Stimulated activated CD8-positive, alpha-beta memory T cell treated with anti-CD3 and anti-CD28 coated beads, Interleukin-7, amount 100 ng/mL, for 48 hours (primary cell): ENCODE measurements at places on chromosomes 5 and 9.

- DNase-seq: no peak
Observed at GRCh38 chr9:82488313-82489200, 500.0 kb downstream of the SPATA31D1 start.

DNA sequence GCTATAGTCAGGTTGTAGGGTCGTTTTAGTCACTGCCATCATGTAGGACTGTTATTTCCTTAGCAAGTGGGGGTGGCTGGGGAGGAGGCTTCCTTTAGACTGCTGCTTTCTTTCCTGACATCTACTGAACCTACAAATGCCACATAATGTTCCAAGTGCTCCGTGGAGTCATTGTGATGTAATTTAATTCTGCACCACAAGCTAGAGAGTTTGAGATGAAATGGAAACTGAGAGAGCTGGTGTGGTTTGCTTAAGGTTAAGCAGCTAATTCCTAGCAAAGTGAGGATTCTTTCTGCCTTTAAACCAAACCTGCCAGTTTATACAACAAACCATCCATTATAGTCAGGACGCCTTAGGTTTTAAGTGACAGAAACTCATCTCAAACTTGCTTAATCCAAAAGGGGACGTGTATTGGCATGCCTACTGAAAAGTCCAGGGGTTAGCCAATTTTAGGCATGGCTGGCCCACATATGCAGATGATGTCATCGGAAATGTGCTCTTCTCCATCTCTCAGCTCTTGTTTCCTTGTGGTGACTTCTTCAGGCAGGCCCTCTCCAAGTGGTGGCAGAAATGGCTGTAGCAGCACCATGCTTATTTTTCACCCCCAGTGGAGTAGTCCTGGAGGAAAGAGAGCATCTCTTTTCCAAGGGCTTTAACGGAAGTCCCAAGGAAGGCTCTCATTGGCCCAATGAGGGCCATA is 30.5 kb downstream of the ZNF618 start:
- DNase-seq: no peak

GRCh38 chr5:111548992-111549649 is 36.8 kb upstream of the STARD4 start:
- DNase-seq: no peak

GRCh38 chr5:127446626-127447025 is 70.8 kb upstream of the PRRC1 start:
- no peak for DNase-seq

GRCh38 chr5:178313316-178313715 is 80.7 kb upstream of the PHYKPL start:
- DNase-seq: no peak

- no peak for DNase-seq
Observed at GRCh38 chr9:6564868-6565267, 80.7 kb downstream of the GLDC start.

DNA sequence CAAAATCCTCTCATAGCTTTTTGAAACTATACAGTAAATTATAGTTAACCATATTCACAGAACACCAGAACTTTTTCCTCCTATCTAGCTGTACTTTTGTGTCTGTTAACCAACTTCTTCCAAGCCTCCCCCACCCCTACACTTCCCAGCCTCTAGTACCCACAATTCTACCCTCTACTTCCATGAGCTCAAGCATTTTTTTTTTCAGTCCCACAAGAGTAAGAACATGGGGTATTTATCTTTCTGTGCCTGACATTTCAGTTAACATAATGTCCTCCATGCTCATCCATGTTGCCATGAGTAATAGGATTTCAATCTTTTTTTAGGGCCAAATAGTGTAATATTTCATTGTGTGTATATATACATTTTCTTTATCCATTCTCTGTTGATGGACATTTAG is 128.3 kb upstream of the MAN2A1 start:
- no peak for DNase-seq

GRCh38 chr9:83024506-83025125 is 38.3 kb downstream of the RASEF start:
- no peak for DNase-seq

- no peak for DNase-seq
Observed at GRCh38 chr5:87829217-87829551, 416.5 kb upstream of the CCNH start.

DNA sequence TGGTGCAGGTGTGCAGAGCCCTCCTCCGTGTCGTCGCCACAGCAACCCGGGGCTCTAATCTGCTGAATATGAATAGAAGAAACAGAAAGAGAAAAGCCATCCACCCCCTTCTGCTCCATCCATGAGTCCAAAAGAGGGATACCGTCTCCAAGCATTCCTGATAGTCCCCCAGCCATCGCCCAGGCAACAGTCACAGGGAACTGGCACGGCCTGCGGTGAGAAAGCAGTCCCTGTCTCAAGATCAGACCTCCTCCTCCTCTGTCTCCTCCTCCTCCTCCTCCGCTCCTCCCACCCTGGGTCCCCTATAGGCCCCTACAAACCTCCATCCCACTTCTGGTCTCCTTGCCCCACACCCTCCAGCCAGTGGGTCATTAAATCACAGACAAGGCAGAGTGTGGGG is 308.1 kb upstream of the MPDZ start:
- DNase-seq: no peak

DNA sequence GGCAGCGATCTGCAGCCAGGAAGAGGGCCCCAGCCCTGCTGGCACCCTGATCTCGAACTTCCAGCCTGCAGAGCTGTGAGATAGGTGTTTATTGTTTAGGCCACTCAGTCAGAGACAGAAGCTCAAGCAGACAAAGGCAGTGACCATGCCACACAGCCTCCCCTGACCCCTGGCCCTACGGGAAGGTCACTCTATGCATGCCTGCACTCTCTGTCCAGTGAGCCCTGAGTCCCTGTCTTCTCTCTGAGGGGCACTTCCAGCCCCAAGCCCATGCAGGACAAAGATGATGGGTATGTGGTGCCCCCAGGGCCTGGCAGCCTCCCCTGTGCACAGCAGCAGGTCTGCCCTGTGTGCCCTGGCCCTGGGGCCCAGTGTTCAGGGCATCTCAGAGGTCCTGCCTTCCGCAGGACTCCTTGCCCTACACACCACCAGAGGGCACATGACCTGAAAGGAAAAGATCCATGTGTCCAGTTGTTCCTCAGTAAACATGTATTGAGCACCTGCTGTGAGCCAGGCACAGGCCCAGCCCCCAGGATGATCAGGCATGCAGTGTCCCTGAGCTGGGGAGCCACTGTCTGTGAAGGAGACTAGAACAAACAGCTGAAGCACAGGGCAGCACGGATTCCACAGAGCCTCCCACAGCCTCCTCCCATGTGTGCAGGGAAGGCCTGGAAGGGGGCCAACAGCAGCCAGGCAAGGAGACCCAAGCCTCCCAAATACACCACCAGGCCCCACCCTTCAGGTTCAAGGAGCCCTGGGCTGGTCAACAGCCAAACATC is 109.3 kb downstream of the ATPSCKMT start:
- no peak for DNase-seq

DNA sequence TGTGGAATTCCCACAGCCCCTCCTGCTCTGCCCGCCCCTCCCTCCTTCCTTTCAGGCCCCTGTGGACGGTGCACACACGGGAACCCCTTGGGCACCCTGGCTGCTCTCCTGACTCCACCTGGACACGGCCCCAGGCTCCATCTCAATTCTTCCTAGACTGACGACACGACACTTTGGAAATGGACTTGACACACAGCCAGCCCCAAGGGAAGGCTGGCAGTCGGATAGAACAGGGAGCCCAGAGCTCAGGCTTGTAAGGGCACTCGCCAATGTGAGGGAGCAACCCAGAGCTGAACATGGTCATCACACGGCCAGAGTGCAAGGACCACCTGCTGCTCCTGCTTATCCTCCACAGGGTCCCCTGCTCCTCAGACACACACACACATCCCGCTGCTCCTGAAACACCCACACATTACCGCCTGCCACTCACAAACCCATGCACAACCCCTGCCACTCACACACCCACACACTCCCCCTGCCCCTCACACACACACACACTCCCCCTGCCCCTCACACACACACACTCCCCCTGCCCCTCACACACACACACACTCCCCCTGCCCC is 8.9 kb downstream of the SLC9A3 start:
- no peak for DNase-seq

DNA sequence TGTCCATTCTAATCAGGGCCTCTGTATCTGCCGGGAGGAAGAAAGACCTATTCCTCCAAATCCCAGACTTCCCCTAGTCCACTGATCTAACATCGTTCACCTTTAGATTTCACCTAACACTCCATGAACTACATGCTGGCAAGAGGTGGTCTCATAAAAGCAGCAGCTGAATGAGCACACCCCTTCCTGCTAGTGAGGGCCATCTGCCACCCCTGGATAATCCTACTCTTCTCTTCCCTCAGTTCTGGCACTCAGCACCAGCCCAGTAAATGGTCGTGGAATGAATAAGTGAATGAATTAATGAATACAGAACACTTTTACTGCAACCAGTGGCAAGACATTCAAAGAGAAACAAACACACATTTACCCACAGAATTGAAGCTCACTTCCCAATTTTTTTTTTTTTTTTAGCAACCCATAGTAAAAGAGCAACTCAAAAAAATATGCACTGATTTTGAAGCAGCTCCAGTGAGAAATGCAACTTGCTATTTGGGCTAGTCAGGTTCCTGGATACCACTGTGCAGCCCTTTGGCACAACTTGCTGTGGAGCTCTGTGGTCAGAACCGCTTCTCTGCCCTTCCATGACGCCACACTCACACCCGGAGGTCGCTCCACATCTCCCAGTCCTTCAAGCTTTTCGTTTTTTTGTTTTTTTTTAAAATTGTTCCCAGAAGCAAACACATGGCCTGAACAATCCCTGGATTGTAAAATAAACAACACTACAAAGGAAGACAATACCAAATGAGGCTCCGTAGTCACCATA is 6.2 kb downstream of the RNF183 start:
- DNase-seq: no peak

GRCh38 chr9:7094576-7094975 is 336.8 kb downstream of the KDM4C start:
- no peak for DNase-seq

- DNase-seq: no peak
Observed at GRCh38 chr5:159937580-159937979, 21.3 kb downstream of the ADRA1B start.

DNA sequence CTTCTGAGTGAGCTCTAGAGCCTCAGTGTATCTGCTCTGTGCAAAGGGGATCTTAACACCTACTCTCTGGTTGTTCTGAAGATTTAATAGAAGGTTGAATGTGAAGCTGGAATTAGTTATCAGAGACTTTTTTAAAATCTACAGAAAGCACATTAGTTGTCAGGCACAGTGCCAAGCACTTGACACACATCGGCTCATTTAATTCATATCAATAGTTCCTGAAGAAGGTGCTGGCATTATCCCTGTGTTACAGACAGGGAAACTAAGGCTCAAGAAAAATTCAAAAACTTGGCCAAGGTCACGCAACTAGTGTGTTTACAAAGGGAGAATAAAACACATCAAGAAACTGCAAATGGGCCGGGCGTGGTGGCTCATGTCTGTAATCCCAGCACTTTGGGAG is 80.2 kb downstream of the FGF18 start:
- no peak for DNase-seq

DNA sequence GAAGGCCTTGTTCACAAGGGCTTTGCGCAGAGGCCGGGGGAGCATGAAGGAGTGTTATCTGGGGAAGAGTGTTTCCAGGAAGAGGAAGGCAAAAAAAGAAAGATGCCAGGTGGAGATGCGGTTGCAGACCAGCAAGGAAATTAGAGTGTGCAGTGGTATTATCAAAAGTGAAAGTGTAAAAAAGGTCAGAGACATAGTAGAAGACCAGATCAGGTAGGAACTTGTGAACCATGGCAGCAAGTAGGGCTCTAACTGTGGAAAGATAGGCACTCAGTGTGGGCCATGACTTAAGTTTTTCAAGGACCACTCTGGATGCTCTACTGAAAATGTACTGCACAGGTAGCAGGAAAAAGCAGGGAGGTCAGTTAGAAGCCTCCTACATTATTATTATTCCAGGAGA is 90.1 kb upstream of the SPOCK1 start:
- no peak for DNase-seq

DNA sequence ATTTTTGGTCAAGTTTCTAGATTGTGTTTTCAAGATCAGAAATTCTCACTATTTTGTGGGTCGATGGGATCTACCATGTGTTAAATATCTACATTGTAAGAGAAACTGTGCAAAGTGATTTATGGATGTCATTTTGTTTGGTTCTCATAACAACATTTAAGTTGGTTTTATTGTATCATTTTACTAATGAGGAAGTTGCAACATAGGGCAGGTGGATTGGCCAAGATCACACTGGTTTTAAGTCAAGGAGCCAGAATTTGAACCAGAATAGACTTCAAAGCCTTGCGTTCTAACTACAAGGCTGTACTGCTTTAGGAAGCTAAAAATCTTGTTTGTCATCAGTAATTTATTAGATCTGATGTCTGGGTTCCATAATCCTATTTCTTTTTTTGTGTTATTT is 23.4 kb downstream of the SH3TC2 start:
- DNase-seq: no peak

GRCh38 chr5:167851416-167851815 is 440.0 kb upstream of the WWC1 start:
- DNase-seq: no peak

DNA sequence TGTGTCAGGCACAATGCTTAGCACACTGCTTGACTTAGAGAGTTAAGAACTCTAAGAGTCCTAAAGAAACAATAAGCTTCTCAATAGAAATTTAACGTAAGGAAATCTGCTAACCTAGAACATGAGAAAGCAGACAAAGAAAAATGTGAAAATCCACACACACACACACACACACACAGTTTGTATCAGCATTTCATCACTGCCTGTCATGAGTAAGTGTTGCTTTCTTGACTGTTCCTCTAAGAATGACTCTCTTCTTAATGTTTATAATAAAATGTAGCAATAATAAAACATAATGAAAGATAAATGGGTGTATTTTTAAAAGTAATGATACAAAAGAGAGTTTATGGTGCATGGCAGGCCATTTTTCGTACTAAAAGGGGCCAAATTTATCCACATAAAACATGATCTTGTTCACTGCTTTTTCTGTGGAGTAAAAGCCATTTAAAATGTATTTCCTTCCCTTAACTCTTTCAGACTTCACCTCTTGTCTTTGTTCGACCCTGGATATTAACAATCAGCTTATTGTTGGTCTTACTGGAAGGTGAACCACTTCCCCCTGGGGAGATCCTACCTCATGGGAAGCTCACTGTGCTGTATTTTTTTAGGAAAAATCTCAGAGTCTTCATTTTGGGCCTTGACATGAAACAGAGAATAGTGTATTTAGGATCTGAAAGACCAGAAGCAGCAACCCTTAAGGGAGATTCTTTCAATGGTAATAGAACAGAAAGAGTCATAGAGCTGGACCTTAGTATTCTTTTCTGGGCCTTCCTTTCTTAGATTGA is 107.3 kb upstream of the ANKRD55 start:
- no peak for DNase-seq

- DNase-seq: no peak
Observed at GRCh38 chr9:38090170-38090569, 21.1 kb upstream of the SHB start.

- DNase-seq: no peak
Observed at GRCh38 chr9:86732514-86733171, 214.7 kb downstream of the GAS1 start.

DNA sequence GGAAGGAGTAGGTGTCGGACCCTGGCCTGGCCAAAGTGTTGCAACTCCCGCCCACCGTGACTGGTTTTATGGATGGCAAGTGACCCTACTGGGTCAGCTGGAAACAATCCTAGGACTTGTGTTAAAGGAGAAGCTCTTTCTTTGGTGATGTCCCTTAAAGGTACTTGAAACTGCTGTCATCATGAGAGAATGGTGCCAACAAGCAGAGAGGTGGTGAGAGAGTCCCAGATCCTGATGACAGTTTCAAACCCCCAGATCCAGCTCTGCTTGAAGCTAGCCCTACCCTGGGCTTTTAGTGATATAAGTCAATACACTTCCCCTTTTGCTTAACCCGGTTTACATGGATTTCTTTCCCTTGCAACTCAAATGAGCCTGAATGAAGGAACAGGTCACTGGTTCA is 72.5 kb upstream of the UBTD2 start:
- DNase-seq: no peak

- DNase-seq: no peak
Observed at GRCh38 chr9:83569326-83569725, 31.1 kb upstream of the FRMD3 start.
